ENCODE measurements at places on chromosomes 12 and 14.

- peak; percentile 63 for DNase-seq
Measured at GRCh38 chr12:48601013-48601756, 31.3 kb upstream of the LALBA start.

DNA sequence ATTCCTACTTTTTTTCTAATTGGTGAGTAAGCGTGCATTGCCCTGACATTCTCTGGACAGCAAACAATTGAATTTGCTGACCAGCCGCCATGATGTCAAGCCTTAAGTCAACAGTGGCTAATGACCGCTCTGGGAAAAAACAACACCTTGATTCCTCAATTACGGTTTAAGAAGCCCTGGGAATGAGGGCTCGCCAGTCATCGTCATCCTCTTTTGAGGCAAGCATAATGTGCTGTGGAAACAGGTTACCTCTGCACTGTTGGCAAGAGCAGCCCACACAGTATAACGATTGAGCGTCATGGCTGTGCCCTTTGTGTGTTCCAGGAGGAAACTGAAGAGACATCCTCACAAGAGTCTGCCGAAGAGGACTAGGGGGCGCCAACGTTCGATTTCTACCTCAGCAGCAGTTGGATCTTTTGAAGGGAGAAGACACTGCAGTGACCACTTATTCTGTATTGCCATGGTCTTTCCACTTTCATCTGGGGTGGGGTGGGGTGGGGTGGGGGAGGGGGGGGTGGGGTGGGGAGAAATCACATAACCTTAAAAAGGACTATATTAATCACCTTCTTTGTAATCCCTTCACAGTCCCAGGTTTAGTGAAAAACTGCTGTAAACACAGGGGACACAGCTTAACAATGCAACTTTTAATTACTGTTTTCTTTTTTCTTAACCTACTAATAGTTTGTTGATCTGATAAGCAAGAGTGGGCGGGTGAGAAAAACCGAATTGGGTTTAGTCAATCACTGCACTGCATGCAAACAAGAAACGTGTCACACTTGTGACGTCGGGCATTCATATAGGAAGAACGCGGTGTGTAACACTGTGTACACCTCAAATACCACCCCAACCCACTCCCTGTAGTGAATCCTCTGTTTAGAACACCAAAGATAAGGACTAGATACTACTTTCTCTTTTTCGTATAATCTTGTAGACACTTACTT, 138.9 kb downstream of the HMGA2 start:
- no peak for DNase-seq

- no peak for DNase-seq
Measured at GRCh38 chr14:72621387-72622065, 272.4 kb downstream of the DPF3 start.

- no peak for DNase-seq
Measured at GRCh38 chr12:31876568-31877424, 82.4 kb upstream of the RESF1 start.

GRCh38 chr14:71776471-71777360, 155.5 kb upstream of the RGS6 start:
- no peak for DNase-seq

- DNase-seq = peak; percentile 56
Measured at GRCh38 chr12:51973560-51973959, 22.1 kb downstream of the ACVR1B start.

- DNase-seq = peak; percentile 49
Measured at GRCh38 chr12:11688831-11689230, 39.4 kb downstream of the ETV6 start.

Data from fibroblast of mammary gland (primary cell).